Neural cell (in vitro differentiated cells): ENCODE measurements at places on chromosomes 12 and 14. TPM values are rescaled to one million over a fixed set of nuclear protein-coding genes. Genes with fewer than 3 reads are reported as not detected.

POMT2 gene
- polyA plus RNA-seq, result 9.6 and 11.5 TPM in 2 replicates

FZD10 gene
- not detected in 2 replicates for polyA plus RNA-seq

BCL2L14 gene
- not detected in 2 replicates for polyA plus RNA-seq

CYP46A1 gene
- polyA plus RNA-seq, result 5.4 and 15.1 TPM in 2 replicates

BHLHE41 gene
- 0.12 TPM in 1 of 2 replicates, not detected in the other for polyA plus RNA-seq

TAS2R43 gene
- polyA plus RNA-seq, result 0.35 and 1.1 TPM in 2 replicates

RAB35 gene
- polyA plus RNA-seq, result 60.2 and 65.2 TPM in 2 replicates

LRRC9 gene
- polyA plus RNA-seq, result 0.40 and 1.3 TPM in 2 replicates

SCN8A gene
- polyA plus RNA-seq, result 14.2 and 15.2 TPM in 2 replicates

KRT74 gene
- polyA plus RNA-seq, result not detected in 2 replicates

COX8C gene
- polyA plus RNA-seq, result not detected in 2 replicates

PLXNC1 gene
- 75.6 and 76.3 TPM in 2 replicates for polyA plus RNA-seq

BTG1 gene
- 12.5 and 12.9 TPM in 2 replicates for polyA plus RNA-seq

ACOT4 gene
- 1.1 TPM in 1 of 2 replicates, not detected in the other for polyA plus RNA-seq

CMA1 gene
- not detected in 2 replicates for polyA plus RNA-seq

FGF23 gene
- polyA plus RNA-seq, result not detected in 2 replicates

HSPB8 gene
- polyA plus RNA-seq, result not detected in 2 replicates

HOXC12 gene
- polyA plus RNA-seq, result not detected in 2 replicates

ZNF891 gene
- 9.4 and 10.4 TPM in 2 replicates for polyA plus RNA-seq

C12orf50 gene
- 0.30 and 0.68 TPM in 2 replicates for polyA plus RNA-seq

ART4 gene
- not detected in 2 replicates for polyA plus RNA-seq

TMEM117 gene
- 5.3 and 6.0 TPM in 2 replicates for polyA plus RNA-seq
